Bronchial epithelial cell (primary cell): ENCODE measurements at places on chromosomes 11 and 22. TPM values are rescaled to one million over a fixed set of nuclear protein-coding genes. Genes with fewer than 3 reads are reported as not detected.

The MMP7 gene
- total RNA-seq, result not detected in 2 replicates

The PATE2 gene
- total RNA-seq, result not detected in 2 replicates

DNA sequence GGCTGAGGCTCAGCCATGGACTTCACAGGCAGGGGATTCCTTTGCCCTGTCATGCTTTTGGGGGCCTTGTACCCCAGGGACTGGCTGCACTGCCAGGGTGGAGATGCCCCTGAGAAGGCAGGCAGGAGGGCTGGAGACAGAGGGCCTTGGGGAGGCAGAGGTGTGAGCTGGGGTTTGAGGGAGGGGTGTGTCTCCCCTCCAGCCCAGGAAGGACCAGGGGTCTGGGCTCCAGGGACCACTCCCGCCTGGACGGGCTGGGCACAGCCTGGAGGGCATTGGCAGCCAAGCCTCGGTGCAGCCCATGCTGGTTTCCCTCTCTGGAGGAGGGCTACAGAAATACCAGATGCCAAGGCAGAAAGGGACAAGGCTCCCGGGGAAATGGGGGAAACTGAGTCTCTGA lies 19.5 kb downstream of the OTUB1 start:
- DNase-seq, result no peak

DNA sequence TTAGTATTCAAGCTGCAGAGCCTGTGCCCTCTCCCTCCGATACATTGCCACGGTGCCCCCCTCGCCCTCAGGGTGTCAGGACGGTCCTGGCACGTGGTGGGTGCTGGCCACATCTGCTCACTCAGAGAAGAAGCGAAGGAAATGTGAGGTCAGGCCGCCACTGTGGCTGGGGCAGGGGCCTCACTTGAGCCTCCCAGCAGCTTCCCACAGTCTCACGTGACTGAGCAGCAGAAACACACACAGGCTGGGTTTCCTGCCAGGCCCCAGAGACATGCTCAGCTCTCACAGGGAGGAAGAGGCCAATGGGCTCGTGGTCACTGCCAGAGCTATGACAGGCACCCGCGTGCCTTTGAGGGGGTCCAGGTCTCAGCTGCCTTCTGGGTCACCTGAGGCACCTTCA lies 37.9 kb upstream of the PRR5 start:
- no peak for DNase-seq

The DERL3 gene
- 0.26 TPM in 2 replicates for total RNA-seq

The MRGPRX4 gene
- not detected in 2 replicates for total RNA-seq

DNA sequence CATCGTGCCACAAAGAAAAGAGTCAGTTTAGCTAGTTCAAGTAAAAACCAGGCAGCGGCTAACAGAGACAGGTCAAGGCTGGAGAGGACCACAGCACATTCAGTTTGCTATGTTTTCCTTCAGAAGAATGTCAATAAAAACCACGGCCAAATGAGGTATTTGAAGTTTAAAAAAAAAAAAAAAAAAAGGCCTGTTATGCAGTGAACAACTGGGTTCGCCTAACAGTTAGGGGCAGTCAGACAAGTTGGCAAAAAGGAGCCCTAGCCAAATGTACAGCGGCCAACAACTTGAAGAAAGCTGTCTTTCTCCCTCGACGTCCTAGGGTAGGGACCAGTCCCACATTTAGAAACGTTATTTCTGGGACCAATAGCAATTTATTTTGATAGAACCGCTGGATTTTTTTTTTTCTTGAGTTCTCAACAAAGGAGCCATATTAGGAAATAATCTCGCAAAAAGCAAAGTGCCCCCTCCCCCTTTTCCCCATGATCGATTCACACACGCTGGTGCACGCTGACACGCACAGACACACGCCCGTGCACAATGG lies 237.8 kb downstream of the TTC28 start:
- no peak for DNase-seq
